ENCODE measurements at places on chromosomes 4 and X. TPM values are rescaled to one million over a fixed set of nuclear protein-coding genes. Genes with fewer than 3 reads are reported as not detected.

GRCh38 chr4:16195209-16195608 is 31.1 kb downstream of the TAPT1 start:
- no peak for DNase-seq

DNA sequence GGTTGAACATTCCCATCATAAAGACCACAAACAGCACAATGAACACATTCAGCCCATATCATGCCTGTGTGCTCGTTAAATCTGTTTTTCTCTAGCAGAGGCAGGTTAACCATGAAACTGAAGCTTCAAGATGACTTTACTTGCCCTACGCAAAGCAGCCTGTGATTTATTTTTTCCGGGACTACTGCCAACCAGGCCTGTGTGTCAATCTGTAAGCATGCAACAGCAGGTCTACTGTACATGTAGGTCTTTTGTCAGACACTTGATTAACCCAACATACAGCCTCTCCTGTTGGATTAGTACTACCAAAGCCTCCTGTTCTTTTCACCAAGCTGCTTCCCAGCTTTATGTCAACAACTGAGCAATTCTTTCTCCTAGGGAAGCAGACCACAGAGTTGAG is 85.5 kb upstream of the ACSL1 start:
- no peak for DNase-seq

DNA sequence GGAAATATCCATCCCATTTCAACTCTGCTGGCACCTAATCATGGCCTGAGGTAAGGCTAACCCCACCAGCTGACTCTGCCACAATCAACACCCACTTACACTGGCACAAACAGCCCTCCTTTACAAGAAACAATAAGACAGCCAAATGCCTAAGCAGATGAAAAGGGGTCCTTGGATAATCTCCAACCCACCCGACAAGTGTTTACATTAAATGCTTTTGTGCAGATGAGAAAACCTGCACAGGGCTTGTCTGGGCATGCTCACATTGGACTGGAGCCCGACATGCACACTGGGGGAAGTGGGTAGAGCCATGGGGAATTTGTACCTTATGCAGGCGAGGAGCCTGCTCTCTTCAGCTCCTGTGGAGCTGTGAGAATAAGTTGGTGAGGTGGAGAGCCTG is 138.9 kb upstream of the ITM2A start:
- no peak for DNase-seq

DNA sequence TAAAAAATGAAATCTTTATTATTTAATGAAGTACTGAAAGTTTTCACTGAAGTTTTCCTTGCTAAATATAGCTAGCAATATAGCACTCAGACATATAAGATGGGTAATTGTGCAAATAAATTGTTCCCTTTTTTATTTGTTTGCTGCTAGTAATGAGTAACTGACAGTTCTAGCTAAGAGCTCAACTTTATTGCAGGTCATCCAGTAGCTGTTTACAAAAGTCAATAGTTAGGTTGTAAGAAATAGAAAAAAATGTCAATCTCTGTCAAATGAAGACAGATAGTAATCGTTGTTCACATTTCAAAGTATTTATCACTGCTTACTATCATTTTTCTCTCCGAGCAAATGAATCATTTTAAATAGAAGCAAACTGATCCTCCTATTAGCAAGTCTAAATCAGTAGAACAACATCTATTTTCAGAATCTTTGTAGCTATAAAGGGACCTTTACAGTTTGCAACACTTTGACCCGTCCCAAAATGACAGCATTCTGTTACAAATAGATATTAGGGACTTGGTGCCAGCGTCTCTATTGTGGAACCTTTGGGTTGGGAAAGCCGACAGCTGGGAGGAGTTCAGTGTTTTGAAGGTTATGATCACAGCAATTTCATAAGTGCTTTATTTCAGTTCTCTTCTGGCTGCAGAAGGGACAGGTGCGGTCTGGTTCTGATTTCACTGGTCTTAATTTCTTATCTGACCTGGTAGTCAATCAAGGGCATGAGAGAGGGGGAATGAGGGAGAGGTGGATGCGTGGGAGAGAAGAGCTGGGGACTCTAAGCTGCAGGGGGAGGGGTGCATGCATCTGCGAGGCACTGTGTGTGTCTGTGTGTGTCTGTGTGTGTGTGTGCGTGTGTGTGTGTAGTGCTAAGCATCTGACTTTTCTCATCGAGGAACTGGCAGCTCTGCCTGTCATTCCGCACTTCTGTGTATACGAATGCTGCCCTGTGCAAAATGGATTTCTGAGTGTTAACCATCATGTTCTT is 227.9 kb upstream of the PITX2 start:
- DNase-seq = no peak

- no peak for DNase-seq
These were observed 650.3 kb upstream of the FAM241A start for GRCh38 chr4:111494971-111495370.

GRCh38 chr4:172986114-172986513 is 182.5 kb upstream of the GALNT7 start:
- no peak for DNase-seq

GRCh38 chrX:17020356-17020755 is 73.9 kb downstream of the REPS2 start:
- no peak for DNase-seq

GRCh38 chr4:123624959-123625358 is 228.4 kb downstream of the SPRY1 start:
- DNase-seq = peak; percentile 7

- DNase-seq = no peak
These were observed 40.7 kb upstream of the DHX15 start for GRCh38 chr4:24625091-24625490.

DNA sequence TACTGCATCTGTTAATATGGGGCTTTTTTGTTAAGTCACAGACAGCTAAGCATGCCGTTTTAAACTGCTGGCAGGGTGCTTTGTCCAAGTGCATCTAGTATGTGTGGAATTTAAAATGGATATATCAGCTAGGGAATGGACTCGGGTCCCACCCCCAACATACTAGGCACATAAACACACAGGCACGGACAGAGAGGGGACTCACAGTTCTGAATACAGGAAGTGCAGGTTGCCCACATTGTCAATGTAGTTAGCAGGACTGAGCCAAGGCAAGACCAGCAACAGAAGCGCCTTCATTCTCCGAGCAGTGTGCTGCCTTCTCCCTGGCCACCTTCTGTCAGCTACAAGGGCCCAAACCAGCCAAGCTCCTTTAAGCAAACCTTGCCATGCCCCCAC is 33.6 kb downstream of the LNX1 start:
- peak; percentile 58 for DNase-seq

- DNase-seq = no peak
These were observed 24.9 kb downstream of the APLN start for GRCh38 chrX:129629837-129630236.

DNA sequence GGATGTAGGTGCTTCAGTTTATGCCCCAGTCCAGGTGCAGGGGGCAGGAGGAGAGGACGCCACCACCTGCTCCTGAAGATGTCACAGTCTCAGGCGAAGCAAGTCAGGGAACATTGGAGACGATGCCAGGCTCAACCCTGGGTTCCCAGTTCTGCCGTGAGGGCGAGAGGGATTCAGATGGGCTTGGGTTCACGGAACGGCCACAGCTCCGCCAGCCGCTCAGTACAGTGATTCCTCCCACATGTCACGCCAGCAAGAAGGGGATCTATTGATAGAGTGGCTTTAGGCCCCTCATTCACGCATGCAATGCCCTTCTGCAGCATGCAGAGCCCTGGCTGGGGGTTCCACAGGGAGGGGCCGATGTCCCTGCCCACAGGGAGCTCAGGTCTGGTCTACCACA is 34.2 kb downstream of the ADRA2C start:
- no peak for DNase-seq

DNA sequence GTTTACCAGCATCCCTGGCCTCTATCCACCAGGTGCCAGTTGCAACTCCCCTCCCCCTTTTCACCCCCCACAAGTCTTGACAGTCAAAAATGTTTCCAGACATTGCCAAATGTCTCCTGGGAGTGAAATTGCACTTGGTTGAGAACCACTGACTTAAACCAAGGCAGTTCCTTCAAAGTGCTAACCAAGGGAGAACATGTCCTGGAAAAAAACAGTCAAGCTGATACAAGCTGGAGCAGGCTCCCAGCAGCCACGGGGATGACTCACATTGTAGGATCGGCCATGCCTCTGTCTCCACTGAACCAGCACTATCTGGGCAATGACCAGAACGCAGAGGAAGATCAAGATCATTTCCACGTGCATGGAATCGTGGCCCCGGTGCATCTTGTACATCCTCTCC is 11.4 kb downstream of the RNF175 start:
- peak; percentile 5 for DNase-seq

DNA sequence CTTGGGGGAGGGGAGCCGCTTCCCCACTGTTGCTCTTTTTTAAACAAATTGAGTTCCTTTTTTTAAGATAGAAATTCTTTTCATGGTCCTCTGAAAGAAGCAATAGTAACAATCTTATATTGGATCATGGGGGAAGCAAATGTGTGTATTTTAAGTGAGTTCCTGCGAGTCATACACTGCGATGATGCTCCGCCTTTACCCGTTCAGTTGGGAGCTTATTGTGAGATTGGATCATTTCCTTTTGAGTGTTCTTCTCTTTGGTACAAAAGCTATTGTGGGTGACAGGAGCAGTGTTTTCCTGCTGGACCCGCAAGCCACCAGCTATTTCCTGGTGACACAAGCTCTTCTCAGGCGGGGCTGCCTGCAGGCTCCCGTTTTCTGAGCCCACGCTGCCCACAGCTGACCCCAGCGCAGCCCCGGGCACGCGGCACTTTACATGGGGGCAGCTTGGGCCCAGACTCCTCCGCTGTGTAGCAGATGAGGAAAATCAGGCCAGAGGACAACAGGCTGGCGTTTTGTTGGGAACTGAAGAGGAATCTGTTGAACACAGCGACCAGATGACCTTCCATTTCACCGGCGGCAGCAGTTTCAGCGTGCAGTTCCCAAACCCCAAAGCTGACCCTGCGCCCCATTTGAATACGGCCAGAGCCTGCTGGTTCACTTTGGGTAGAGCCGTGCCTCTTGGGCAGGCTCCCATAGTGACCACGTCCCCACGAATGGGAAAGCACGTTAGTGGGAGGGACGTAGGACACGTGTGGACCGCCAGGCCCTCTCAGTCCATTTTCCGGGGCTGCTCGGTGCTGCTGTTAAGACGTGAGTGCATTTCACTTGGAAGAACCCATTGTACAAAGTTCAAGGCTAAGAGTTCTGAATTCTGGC is 12.2 kb downstream of the TADA2B start:
- DNase-seq = peak; percentile 26

- DNase-seq = no peak
These were observed 55.6 kb downstream of the RTL9 start for GRCh38 chrX:110414273-110414672.

DNA sequence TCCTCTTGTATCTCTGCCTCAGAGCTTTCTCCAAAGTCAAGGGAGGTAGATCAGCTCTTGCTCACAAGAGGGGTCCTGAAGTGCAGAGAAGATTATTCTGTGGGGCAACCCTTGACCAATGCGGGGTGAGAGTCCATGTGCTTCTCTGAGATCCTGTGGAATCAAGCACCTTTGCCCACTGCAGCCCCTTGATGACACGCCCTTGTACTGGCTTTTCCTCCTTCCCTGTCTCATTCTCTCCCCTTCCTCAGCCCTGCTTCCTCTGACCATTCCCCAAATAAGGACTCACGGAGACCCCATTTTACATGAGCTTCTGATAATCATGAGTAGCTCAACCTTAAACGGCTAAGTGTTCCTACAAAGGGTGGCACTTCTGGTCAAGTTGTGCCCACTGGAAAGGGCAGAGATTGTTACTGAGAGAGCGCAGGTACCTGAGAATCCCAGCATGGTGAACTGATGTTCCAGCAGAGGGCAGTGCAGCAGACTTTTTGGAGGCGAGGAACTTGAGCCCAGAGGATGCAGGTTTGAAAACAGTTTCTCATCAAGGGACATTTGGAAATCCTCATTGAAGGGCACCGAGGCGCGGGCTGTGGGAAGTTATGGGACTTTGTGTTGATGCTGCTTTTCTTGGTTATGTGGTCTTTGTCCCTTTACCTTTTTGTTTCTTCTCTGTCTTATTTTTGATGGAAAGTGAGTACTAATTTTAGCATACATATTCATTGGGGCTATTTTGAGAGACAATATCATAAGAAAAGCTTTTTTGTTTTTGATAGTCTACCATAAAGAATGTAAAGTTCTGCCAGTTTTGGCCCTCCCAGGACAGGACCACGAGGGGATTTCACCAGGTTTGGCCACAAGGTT is 201.3 kb downstream of the RBM46 start:
- DNase-seq = peak; percentile 64

GRCh38 chr4:145043306-145043705 is 54.7 kb downstream of the ANAPC10 start:
- DNase-seq = peak; percentile 52

- DNase-seq = no peak
These were observed 134.0 kb upstream of the PJA1 start for GRCh38 chrX:69299285-69299684.

DNA sequence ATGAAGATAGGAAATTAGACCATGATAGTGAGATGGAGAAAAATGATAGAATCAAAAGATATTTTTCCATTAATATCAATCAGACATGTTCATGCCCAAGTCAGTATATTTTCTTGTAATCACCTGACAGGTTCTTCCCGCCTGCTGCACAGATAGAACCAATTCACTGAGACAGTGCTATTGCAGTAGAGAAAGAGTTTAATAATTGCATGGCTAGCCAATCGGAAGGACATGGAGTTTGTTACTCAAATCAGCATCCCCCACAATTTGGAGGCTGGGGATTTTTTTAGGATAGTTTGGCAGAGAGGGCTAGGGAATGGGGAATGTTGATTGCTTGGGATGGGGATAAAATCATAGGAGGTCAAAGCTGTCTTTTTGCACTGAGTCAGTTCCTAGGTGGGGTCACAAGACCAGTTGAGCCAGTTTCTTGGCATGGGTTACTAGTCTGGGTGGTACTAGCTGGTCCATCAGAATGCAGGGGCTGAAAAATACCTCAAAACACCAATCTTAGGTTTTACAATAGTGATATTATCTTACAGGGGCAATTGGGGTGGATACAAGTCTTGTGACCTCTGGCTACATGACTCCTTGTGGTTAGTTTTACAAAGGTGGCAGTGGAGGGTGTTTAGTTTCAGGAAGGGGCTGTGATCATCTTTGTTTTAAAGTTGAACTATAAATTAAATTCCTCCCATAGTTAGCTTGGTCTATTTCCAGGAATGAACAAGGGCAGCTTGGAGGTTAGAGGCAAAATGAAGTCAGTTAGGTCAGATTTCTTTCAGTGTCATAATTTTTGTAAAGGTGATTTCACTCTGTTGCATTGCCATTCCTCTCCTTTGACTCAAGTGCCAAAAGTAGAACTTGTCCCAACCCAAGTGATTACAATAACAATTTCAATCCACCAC is 100.3 kb upstream of the PDE5A start:
- no peak for DNase-seq

DNA sequence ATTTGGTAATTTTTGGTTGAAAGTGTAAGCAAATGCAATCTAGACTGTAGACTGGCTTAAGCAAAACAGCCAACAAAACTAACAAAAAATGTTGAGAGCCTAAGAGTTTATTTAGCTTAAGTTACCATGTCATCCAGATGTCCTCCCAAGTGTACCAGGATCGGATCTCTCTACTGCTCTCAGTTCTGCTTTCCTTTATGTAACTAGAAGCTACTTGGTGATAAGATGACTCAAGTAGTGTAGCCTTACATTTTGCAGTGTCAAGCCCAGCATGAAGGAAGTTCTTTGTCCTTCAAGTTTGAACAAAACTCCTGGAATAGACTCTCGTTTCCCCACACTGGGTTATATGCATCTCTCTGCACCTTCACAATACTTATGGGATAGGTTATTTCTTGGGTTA is 1500.0 kb downstream of the STIM2 start:
- DNase-seq = no peak

SLC34A2 gene
- not detected for total RNA-seq

FATE1 gene
- total RNA-seq = not detected

NXF2B gene
- not detected for total RNA-seq

MAGEC2 gene
- not detected for total RNA-seq

MCF2 gene
- not detected for total RNA-seq

SPANXA2 gene
- not detected for total RNA-seq

IDUA gene
- total RNA-seq = 9.5 TPM

SYN1 gene
- under 0.01 TPM for total RNA-seq

C4orf51 gene
- not detected for total RNA-seq

Data from lung microvascular endothelial cell (primary cell).